MV-4-11 (cell line): ENCODE measurements at places on chromosomes 6 and 20.

DNA sequence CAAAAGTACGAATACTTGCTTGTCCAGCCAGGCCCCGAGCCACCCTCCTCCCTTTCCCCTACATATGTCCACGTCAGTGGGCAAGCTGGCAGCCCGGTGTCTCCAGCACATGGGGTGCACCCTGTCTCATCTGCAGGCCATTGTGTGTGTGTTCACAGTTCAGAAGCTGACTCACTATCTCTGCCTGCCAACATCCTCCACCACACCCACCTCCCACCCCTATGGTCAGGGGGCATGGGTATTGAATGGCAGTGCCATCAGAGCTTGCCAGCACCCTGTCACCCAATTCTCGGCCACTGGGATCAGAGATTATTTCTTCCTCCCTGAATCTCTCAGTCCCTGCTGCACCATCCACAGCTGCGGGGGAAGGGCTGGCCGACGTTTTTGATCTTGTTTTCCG is 195.7 kb downstream of the FARS2 start:
- no peak for DNase-seq

DNA sequence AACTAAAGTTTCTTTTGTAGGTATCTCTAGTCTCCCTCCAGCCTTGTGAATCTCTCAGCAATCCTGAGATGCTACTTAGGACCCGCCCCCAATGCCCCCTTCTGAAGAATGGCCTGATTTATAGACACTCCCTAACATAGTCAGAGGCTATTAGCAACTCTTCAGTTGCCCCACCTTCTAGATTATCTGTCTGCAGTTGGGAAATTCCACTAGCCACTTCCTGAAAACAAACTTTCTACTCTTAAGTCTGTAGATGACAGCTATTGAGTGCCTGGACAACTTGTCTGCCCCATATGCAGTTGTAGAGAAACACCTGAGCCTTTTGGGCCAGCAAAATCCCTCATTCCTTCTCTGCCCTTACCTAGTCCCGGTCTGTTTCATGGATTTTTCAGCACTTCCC is 188.2 kb upstream of the PREP start:
- peak; percentile 90 for DNase-seq

GRCh38 chr6:53834132-53834531 is 39.3 kb downstream of the LRRC1 start:
- no peak for DNase-seq

GRCh38 chr6:94144807-94145206 is 725.4 kb upstream of the EPHA7 start:
- DNase-seq, result no peak
